Aorta (tissue), 5 donors: ENCODE measurements at places on chromosomes 1 and 21. TPM values are rescaled to one million over a fixed set of nuclear protein-coding genes. Genes with fewer than 3 reads are reported as not detected.

GRCh38 chr1:91545506-91546300 lies 45.1 kb downstream of the CDC7 start:
- H3K4me1 ChIP-seq, result no peaks in the 10 kb centered on the region
- H3K27me3 ChIP-seq, result no peaks in the 10 kb centered on the region
- H3K4me3 ChIP-seq, result no peak overlapping the region
- DNase-seq, result no peak

DNA sequence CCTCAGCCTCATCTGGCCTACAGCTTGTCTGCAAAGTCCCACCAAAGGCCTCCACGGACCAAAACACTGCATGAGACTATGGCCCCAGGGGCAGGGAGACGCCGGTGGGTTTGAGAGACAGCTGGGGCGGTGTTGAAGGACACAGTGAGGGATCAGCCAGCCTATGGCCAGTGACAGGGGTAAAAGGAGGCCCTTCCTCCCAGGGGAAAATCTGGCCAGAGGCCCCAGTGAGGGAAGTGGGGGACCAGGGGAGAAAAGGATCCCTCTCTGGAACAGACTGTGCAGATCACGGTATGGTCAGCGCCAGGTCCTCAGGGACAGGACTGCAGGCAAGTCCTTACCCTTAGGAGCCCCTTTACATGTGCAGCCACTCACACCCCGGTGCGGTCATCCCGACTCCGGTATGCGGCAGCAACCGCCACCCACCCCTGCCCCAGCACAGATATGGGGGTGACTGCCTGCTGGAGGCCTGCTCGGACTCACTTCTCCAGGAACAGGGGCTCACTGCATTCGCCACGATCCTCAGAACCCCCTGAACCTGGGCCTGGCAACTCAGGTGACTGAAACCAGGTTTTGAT lies 1.3 kb downstream of the CERS2 start:
- DNase-seq, result no peak
- peak overlapping the region; percentile 52 for H3K27ac ChIP-seq
- no peaks in the 10 kb centered on the region for H3K27me3 ChIP-seq
- H3K36me3 ChIP-seq, result no peaks in the 10 kb centered on the region

Gene PPM1J
- 4.3 TPM for total RNA-seq

DNA sequence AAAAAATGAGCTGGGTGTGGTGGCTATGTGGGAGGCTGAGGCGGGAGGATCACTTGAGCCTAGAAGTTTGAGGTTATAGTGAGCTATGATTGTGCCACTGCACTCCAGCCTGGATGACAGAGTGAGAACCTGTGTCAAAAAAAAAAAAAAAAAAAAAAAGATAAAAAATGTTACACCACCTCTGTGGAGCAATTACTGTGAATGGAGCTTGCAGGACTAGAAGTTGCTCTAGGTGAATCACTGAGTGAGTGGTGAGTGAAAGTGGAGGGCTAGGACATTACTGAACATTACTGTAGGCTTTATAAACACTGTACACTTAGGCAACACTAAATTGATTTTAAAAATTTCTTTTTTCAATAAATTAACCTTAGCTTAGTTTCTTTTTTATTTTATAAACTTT lies 21.9 kb downstream of the TLCD4 start:
- no peak for DNase-seq
- no peak overlapping the region for H3K27ac ChIP-seq
- H3K4me3 ChIP-seq, result no peak overlapping the region
- no peaks in the 10 kb centered on the region for H3K36me3 ChIP-seq

DNA sequence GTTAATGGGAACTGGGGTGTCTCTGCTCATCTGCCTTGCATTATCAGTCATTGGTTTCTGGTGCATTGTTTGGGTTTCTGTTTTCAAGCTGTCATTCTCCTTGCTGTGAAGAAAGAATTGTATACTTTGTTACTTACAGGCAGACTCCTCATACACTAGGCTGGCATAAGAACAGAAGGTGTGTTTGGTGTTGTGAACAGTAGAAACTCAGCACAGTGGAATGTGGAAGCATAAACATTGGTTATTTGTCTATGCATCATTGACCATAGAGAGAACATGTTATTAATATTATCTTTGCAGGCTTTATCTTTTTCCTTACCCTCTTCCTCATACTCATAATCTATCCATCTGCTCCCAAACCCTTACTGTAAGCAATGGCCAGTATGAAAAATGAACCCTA lies 18.2 kb downstream of the C1orf87 start:
- no peak overlapping the region for H3K4me3 ChIP-seq
- no peak for DNase-seq
- no peaks in the 10 kb centered on the region for H3K27me3 ChIP-seq
- H3K4me1 ChIP-seq, result no peaks in the 10 kb centered on the region
- H3K27ac ChIP-seq, result no peak overlapping the region

DNA sequence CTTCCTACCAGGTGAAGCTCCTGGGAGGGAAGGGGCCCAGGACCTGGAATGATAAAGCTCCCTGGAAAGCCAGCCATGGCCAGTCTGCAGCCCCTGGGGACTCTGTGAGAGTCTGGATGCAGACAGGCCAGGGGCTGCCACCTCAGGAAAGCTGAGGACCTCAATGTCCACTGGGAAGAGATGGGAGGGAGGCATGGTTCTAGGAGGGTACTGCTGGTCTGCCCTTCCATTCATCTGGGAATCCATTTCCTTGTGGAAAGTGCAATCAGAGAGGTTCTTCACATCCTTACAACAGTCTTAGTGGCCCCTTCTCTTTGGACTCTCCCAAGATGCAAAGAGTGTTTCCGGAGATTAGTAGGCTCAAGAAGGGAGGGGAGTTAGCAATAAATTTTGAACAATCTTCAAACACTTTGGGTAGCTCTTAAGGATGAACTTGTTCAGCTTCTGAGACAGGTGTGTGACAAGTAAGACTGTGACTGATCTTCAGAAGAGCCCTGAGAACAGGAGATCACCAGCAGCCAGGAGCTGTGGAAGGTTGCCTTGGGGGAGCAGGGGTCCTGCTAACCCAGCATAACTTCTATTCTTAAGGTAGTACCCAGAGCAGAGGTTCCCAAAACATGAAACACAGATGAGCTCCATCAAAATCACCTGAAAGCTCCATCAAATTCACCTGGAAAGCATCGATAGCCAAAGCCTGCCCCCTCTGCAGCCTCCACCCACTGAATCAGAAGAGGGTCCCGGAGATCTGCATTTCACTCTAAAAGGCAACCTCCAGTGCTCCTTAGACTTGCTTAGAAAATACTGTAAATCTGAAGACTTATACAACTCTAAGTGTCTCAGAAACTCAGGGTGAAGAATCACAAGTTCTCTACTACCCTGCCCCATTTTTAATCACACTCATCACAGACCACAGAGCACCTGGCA lies 616 bp upstream of the LAX1 start:
- H3K4me1 ChIP-seq, result no peaks in the 10 kb centered on the region
- H3K27me3 ChIP-seq, result no peaks in the 10 kb centered on the region
- no peak overlapping the region for H3K27ac ChIP-seq
- H3K4me3 ChIP-seq, result no peak overlapping the region
- no peak for DNase-seq

- no peaks in the 10 kb centered on the region for H3K36me3 ChIP-seq
- no peaks in the 10 kb centered on the region for H3K4me1 ChIP-seq
- no peaks in the 10 kb centered on the region for H3K27me3 ChIP-seq
- no peak overlapping the region for H3K27ac ChIP-seq
These were observed 26.1 kb downstream of the PRKACB start for GRCh38 chr1:84170171-84170570.

DNA sequence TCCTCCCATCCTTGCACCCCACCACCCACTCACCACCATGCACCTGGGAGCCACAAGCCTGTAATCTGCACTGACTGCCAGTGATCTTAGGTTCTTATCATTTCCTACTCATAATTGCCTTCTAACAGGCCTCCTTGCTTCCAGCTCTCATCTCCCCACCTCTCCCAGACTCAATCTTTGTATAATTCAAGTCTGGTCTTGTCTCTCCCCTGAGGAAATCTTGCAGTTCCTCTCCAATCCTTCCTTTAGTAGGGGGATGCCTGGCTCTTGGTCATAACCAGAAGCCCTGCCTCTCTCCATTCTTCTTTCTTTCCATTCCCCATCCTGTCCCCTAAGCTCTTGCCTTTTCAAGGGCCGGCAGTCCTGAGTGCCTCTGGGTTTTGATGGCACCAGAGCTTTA lies 27.8 kb downstream of the PIGM start:
- no peaks in the 10 kb centered on the region for H3K4me1 ChIP-seq
- no peak overlapping the region for H3K4me3 ChIP-seq
- no peak overlapping the region for H3K27ac ChIP-seq
- H3K27me3 ChIP-seq, result no peaks in the 10 kb centered on the region
- DNase-seq, result no peak

Gene LEFTY1
- total RNA-seq, result 0.39 TPM

GRCh38 chr1:159218649-159219636 lies 14.3 kb downstream of the ACKR1 start:
- no peaks in the 10 kb centered on the region for H3K4me1 ChIP-seq
- no peak overlapping the region for H3K4me3 ChIP-seq
- H3K27ac ChIP-seq, result no peak overlapping the region
- H3K27me3 ChIP-seq, result no peaks in the 10 kb centered on the region
- DNase-seq, result no peak

GRCh38 chr1:245316784-245317183 lies 162.0 kb downstream of the KIF26B start:
- no peaks in the 10 kb centered on the region for H3K36me3 ChIP-seq
- no peak for DNase-seq
